NCI-H446 (cell line): ENCODE measurements at places on chromosomes 12 and 14.

- no peak for DNase-seq
Measured at GRCh38 chr12:72089678-72090077, 151.0 kb downstream of the TPH2 start.

DNA sequence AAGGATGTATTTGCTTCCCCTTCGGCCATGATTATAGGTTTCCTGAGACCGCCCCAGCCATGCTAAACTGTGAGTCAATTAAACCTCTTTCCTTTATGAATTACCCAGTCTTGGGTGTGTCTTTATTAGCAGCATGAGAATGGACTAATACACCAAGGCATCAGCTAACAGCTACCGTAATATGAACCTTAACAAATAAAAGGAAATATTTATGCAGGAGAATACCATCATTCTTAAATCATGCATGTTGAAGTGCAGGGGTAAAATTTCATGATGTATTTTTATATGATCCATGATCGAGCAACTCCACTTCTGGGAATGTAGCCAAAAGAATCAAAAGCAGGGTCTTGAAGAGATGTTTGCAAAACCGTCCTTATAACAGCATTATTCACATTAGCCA is 379.0 kb downstream of the NPAS3 start:
- DNase-seq = no peak

DNA sequence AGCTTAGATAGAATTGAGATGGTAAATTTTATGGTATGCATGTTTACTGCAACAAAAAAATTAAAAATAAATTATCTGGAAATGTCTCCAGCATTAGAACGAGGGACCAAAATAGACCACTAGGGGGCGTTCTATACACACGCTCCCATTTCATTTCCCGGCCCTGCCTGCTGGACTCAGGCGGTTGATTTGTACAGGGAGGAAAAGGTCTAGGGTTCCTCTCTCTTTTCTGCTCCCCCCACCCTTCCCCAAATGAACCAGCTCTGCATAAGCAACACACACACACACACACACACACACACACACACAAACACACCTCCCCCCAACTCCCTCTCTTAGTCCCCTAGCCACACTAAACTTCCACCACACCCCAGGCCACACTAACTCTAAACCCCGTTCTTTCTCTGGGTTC is 7.8 kb upstream of the DTX1 start:
- DNase-seq = peak; percentile 50

DNA sequence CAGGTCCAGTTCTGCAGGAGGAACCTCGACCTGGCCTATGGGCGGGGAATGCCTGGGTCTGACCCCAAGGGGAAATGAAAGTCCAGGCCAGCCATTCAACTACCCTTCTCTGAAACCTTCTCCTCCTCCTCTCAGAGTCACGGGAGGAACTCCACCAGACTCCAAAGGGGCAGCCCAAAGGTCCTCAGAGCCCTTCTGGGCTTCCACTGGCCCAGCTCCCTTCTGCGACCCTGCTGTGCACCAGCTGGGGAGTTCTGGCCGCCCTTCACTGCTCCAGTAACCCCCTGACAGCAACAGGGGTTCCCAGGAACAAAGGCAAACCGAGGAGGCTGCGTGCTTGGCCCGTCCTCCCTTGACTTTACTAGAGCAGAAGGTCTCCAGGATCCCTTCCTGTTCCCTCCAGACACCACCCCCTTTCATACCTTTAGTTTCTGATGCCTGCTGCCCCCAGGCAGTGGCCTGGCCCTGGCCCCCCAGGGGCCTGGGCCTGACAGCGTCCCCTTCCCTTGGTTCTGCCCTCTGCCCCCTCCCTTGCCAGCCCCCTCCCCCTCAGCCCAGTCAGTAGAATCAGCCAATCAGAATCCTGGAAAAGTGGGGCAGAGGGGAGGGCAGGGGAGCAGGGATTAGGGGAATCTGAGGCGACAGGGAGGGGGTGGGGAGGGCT is 850 bp upstream of the ZNF385A start:
- no peak for DNase-seq

GRCh38 chr12:24256684-24257083 is 307.2 kb upstream of the SOX5 start:
- DNase-seq = no peak

- no peak for DNase-seq
Measured at GRCh38 chr14:22598896-22599244, 770 bp downstream of the ABHD4 start.

DNA sequence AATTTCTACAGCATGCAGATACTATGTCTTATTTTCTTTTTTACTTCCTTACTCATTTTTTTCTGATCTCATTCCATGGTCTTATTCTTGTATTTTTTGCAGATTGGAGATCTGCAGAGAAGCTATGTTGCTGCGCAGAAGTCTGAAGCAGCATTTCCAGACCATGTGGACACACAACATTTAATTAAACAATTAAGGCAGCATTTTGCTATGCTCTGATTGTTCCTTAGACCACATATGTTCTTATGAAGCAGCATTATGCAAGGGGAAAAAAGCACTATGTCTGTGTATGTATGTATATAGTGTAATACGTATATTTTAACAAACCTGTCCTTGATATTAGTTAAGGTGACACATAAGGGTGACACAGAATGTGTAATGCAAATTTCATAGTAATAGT is 52.7 kb downstream of the TTC8 start:
- DNase-seq = no peak

GRCh38 chr12:5723711-5724252 is 221.3 kb downstream of the ANO2 start:
- DNase-seq = no peak

- DNase-seq = no peak
Measured at GRCh38 chr12:62931477-62931876, 3.5 kb downstream of the PPM1H start.

GRCh38 chr12:115988625-115989563 is 288.6 kb downstream of the MED13L start:
- DNase-seq = no peak

DNA sequence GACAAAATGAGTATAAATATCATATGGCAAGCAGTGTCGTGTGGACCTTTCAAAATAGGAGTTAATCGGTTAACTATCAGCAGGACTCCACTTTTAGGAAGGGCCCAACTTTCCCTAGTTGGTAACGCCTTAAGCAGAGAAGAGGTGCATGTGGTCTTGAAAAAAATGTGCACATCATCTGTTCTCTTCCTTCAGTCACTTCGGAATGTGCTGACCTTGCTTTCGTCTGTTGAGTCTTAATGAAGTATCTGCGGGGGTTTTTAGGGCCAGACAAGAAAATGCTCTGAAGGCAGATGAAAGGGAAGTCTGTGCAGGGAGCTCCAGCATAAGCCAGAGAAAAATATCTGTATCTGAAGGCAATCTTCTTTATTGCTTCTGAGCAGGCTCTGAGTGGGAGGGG is 185.2 kb downstream of the AEBP2 start:
- no peak for DNase-seq

DNA sequence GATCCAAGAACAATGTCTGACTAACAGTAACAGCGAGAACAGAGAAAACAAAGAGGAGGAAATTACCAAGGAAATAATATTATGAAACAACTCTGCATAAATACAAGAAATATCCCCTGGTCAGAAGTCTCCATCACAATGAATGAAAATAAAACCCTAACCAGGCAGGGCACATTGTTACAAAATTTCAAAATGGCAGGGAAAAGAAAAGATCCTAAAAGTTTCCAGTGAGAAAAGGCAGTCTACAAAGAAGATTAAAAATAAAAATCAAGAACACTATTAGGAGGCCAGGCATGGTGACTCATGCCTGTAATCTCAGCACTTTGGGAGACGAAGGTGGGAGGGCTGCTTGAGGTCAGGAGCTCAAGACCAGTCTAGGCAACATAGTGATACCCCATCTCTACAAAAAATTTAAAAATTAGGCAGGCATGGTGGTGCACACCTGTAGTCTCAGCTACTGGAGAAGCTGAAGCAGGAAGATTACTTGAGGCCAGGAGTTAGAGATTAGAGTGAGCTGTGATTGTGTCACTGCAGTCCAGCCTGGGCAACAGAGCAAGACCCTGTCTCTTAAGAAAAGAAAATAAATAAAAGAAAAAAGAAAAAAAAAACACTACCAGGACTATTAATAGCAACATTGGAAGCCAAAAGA is 47.8 kb downstream of the FERMT2 start:
- no peak for DNase-seq

- DNase-seq = no peak
Measured at GRCh38 chr12:58295268-58295667, 353.9 kb downstream of the ATP23 start.

- DNase-seq = no peak
Measured at GRCh38 chr12:27689558-27690180, 6.6 kb upstream of the REP15 start.

GRCh38 chr14:54282849-54283248 is 114.0 kb upstream of the CDKN3 start:
- DNase-seq = no peak

- DNase-seq = no peak
Measured at GRCh38 chr14:101185073-101185835, 281.7 kb upstream of the RTL1 start.

- DNase-seq = peak; percentile 55
Measured at GRCh38 chr12:113912760-113913329, 53.3 kb downstream of the RBM19 start.

DNA sequence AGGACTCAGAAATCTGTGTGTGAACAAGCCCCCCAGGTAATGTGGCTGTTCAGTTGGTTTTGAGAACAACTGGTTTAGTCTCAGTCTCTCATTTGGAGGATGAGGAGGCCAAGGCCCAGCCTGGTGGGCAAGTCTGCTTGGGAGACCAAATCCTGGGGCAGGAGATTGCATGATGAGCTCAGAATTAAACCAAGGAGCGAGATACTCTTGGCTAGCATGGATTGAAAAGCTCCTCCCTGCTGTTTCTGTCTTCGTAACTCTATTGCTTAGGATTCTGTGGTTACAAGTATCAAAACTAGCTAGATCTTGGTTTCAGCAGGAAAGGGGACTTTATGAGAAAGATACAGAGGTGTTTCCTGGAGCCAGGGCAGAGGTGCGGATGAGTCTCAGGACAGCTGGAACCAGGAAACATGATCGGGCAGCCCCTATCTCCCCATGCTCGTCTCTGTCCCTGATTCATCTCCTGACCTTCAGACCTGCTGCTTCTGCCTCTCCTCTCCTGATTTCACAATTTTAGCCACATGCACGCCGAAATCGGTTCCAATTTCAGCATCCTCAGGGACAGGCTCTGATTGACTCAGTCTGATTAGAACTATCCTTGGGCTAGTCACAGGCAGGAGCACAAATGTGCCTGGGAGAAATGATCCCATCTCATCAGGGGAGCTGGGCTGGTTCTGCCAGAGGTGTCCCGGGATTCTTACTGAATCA is 40.2 kb upstream of the RIN3 start:
- no peak for DNase-seq

DNA sequence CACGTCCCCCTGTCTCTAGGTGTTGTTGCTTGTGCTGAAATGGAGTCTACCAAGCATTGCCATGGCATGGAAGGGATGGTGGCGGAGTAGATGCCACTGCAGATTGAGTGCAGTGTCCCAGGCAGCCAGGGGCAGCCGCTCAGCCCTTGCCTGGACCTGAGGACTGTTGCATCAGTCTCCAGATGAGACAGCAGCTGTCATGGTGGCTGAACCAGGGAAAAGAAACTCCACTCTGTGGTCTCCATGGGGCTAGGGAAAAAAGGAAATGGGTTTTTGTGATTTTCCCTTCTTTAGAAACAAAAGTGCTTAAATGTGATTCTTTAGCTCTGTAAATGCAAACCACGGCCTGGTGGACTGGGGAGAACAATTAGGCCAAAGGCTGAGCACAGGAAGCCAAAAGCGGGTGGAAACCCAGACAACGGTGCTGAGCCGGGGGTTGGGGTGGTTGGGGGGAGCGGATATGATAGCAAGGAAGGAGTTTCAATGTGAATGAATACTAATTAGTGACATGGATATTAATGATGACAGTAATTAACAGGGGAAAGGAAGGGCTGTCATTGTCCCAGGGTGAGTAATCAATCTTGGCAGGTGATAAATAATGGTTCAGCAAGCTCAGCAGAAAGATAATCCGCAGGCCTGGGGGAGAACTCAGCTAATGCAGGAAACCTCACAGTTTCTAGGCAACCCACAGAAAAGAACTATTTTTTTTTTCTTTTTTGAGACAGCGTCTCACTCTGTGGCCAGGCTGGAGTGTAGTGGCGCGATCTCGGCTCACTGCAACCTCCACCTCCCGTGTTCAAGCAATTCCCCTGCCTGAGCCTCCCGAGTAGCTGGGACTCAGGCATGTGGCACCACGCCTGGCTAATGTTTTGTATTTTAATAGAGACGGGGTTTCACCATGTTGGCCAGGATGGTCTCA is 442.6 kb downstream of the DPF3 start:
- DNase-seq = no peak

- DNase-seq = no peak
Measured at GRCh38 chr14:85439696-85440328, 90.1 kb upstream of the FLRT2 start.

GRCh38 chr12:92141591-92142121 is 4.0 kb downstream of the BTG1 start:
- no peak for DNase-seq

DNA sequence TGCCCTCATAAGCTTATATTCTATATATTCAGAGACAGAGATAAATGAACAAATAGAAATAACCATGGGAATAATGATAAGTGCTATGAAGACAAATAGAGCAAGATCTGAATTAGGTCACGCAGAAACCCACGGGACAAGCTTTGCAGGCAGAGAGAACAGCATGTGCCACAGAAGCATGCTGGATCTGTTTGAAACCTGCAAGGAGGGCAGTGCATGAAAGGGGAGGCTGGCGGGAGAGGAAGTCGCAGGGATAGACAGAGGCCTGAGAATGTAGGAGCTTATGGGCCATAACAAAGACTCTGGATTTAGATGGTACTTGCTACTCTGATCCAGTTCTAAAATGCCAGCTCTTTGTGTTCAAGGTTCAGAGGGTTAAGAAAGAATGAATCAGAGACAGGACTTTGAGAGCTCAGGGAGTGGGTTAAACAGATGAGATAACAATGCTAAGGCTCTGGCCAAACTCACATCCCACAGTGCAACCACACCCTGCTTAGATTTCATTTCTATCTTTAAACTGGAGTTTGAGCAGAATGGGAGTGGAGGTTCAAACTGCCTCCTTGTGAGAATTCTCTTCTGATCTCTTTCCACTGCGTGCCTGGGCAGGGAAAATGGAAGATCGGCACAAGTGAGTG is 49.2 kb upstream of the PPP1R12A start:
- no peak for DNase-seq

- no peak for DNase-seq
Measured at GRCh38 chr12:80590085-80590484, 117.3 kb upstream of the MYF6 start.
